ENCODE measurements at places on chromosomes 2 and 18.

DNA sequence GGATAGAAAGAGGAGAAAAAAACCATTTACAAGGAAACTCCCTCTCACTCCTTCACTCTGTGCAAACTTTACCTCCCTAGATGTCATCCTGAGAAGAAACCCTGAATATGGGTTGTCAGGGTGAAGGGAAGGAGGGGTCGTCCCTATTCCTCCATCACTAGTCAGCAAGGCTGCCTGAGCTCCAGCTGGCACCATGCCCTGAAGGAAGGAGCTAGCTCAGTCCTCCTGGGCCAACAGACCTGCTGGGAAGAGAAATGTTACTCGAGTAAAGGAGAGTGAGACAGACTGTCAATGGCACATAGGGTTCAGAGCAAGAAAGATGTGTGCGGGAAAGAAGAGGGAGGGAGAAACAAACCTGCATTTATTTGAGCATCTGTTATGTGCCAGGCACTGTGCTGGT, 18.3 kb upstream of the EPAS1 start:
- DNase-seq: no peak

DNA sequence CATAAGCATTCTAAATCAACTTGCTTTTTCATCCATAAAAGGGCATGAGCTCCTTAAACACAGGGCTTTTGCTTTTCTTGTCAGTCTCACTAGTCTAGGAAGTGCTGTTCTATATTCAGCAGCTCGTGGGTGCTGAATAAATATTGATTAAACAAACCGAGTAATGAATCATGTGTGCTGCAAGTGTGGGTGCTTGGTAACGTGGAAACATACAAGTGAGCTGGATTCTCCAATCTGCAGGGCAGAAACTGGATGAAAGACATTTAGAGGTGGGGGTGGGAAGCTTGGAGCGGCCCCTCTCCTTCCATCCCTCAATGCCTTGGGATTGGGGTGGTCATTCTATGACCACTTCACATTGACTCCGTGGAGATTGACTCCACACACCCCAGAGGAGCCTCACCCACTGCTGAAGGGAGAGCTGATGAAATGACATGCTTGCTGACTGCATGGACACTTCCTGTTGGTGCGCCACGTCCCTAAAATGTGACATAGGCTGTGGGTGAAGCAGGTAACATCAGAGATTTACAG, 114.6 kb downstream of the DOCK10 start:
- DNase-seq: no peak

DNA sequence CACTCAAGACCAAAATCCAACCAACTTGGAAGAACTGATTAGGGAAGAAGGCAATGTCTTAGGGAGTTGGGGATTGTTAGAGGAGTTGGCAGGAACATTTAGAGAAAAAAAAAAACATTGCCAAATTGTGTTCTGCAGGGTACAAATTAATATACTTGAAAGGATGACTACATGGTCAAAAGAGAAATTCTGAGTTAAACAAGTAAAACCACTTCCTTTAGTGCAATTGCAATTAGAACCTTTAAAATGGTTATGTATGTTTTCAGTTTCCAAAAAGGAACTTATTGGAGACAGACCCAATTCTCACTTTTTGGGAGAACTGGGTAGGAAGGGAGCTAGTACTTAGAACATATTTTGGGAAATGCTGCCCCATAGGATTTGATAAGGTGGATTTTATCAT, 137.9 kb downstream of the GPD2 start:
- no peak for DNase-seq

- no peak for DNase-seq
These were observed 42.4 kb upstream of the PSMD14 start for GRCh38 chr2:161265874-161266273.

DNA sequence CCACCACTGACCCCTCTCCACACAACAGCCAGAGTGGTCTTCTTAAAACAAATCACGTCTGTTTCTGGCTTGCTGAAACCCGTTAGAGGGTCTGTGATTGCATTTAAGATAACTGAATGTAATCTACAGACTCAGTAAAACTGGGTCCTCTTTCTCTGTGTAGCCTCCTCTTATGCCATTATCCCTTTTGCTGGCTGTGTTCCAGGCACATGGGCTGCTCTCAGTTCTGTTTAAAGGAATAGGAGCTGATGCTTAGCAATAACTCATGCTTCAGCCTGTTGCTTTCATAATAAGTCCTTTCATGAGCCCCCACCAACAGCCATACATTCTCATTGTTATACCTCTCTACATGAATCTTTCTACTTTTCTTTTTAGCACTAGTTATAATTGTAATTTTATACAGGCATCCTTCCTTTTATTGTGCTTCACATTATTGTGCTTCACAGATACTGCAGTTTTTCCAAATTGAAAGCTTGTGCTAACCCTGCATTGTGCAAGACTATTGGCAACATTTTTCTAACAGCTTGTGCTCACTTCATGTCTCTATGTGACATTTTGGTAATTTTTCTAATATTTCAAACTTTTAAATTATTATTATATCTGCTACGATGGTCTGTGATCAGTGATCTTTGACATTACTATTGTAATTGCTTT, 782.6 kb downstream of the MBD2 start:
- DNase-seq: no peak

GRCh38 chr2:176280156-176280555, 10.9 kb downstream of the MTX2 start:
- DNase-seq: no peak

DNA sequence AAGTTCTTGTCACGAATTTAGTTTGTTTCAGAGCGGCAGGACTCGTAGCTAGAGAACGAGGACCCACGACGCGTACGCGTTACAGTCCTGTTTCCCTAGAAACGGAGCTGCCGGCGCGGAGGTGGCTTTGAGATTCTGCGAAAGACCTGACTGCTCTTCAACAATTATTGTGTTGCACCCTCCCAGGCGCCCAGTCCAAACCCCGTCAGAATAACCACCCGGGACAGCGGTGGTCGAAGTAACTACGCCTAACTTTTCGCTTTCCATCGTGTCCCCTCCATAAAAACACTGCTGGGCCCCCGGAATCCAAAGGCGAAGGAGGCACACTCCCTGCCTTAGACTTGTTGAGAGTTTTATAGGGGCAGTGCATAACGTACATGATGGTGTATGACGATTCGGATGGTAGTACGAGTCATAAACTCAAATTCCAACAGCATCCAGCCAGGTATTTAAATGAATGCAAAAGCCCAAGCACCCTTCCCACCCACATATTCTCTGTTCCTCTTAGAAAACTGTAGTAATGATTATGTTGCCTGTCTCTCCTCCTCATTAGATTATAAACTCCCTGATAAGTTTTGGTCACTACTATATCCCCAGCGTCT, 651 bp upstream of the STAM2 start:
- DNase-seq: no peak

DNA sequence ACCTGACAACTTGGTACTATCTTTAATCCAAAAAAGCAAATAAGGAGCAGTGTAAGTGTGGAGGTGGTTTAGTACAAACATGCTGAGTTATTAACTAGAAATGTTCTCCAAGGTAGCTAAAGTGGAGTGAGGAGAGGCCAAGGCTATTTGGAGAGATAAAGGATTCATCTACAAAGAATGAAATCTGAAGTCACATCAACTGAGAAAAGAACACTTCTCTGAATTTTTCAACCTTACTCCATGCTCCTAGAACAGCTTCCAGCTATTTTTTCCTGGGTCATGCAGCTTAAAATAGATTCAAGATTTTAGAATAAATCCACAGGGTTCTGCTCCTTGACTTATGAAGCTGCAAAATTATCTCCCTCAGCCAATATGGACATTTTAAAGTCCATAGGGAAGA, 18.7 kb downstream of the IMMT start:
- no peak for DNase-seq

DNA sequence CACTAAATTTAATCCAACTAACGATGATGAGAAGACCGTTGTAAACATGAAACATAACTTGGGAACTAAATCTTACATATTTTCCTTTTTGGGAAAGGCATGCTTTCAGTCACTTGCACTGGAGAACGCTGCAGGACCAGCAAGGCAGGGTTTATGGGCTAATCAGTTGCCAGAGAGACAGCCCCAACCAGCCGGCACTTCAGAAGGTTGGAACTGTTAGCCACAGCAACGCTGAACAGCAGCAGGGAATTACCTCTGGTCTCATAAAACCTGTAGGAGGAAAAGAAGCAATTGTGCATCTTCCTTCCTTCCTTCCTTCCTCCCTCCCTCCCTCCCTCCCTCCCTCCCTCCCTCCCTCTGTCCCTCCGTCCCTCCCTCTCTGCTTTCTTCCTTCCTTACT, 33.9 kb upstream of the SIX2 start:
- DNase-seq: no peak

All from left forelimb (tissue), 1 donor.